ENCODE measurements at places on chromosomes 7 and 10.

DNA sequence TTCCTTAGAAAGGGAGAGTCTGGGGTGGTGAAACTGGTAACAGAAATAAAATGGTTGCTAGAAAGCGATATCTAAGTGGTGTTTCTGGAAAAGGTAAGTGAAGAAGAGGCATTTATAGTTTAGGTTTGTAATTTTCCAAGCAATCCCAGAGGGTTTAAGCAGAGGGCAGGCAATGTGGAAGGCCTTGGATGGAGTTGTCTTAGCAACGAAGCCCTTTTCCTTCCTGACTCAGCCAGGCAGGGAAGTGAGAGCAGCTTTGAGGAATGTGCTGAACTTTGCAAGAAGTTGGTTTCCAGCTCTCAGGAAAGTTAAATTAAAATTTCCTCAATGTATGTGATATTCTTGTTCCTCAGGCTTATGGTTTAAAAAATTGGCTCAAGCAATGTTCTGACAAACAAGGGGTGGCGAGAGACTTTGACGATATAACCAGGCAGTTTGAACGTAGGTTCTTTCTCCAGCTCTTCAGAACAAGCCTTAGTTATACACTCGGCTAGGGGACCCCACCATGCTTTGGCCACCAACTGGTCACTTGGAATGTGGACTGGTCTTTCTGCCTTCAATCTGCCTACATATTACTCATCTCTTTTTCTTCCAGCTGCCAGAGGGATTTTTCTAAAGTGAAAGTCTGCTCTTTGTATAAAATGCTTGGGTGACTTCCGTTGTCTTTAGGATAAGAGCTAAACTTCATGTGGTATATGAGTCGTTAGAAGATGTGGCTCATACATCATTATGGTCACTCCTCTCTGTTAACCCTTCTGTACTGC lies 66.9 kb upstream of the SLC25A13 start:
- DNase-seq = no peak

- DNase-seq = no peak
These were observed 236.3 kb upstream of the PLXDC2 start for GRCh38 chr10:19579761-19580545.

- no peak for DNase-seq
These were observed 126.0 kb downstream of the KCNMA1 start for GRCh38 chr10:77511498-77512218.

GRCh38 chr7:41698726-41699125 lies 4.2 kb downstream of the INHBA start:
- DNase-seq = no peak

- no peak for DNase-seq
These were observed 441.9 kb upstream of the LRRTM3 start for GRCh38 chr10:66483966-66484365.

DNA sequence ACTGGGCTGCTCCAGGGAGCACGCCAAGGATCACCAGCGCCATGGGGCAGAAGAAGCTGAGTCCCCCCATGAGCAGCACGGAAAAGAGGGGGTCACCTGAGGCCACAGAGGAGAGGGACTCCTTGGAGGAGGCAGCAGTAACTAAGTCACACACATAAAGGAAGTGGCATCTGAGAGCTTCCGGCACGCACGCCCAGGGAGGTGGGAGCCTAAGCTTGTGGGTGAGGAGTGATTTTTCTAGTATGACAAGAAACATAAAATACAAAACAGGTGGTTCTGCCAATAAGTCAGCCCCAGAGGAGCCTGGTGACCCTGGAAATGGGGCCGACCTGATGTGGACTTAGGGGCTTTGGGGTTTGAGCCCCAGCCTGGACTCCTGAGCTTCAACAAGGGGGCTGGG lies 60.8 kb downstream of the CARD11 start:
- no peak for DNase-seq

DNA sequence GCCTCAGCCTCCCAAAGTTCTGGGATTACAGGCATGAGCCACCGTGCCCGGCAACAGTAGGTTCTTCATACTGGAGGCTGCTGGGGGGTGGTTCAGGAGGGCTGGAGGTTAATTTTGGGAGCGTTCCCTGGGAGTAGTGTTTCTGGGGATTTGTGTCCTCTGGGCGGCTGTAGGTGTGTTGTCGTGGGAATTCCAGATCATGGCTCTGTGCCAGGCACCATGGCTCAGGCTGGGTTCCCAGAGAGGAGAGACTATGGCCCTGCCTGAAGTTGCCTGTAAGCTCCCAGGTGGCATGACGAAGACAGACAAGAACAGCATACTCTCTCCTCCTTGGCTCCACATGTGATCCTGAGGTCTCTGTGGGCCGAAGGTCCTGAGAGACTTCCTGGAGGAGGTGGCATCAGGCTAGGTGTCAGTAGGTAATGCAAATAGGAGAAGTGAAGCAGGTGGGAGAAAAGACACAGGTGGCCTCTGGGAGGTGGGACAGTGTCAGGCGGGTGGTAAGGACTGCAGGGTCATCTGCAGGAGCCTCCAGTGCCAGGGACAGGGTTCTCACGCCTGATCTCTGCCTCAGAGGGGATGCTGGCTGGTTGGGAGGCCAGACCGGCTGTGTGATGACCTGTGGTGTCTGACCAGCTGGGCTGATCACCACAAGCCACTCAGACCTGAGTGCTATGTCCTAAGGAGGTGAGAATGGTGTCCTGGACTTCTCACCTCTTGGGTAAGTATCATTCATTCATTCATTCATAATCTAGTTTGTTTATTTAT lies 18.7 kb downstream of the CLIP2 start:
- no peak for DNase-seq

GRCh38 chr7:54917613-54918391 lies 101.0 kb upstream of the EGFR start:
- DNase-seq = no peak

GRCh38 chr7:11336432-11336831 lies 362.8 kb downstream of the PHF14 start:
- no peak for DNase-seq

DNA sequence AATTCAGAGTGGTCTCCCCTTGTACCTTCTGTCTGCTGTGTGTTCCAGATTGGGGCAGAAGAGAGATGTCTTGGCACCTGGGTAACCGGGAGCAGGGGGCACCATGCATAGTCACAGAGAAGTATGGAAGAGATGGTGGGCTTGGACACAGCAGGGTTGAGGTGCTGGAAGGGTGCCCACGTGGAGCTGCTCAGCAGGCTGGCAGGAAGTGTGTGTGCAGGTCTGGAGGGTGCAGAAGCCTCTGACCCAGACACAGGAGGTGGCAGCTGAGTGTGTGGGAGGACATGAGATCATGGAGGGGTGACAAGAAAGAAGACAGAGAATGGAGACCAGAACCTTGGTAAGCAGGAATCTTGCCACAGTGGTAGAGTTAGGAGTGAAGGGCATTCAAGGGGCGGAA lies 42.3 kb upstream of the DUSP5 start:
- no peak for DNase-seq

GRCh38 chr10:77574438-77574837 lies 63.2 kb downstream of the KCNMA1 start:
- no peak for DNase-seq

Measured in cortex of kidney (tissue), 1 donor.